ENCODE measurements at places on chromosomes 7 and 10. TPM values are rescaled to one million over a fixed set of nuclear protein-coding genes. Genes with fewer than 3 reads are reported as not detected.

DNA sequence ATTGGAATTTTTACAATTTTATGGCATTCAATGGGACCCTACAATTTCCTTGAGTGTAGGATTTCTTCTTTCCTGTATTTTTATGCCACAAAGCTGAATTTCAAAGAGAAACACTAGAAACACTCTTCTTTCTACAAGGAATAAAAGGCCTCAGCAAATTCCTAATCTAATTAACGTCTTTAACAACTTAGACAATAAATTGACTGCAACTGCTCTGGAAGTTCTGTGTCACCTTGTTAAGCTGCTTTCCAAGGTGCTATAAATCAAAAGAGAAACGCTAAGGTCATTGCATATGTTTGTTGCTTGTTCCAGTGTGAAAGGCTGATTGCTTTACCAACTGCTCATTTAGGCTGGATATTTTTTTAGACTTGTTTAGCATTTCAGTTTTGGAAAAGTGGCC is 182.2 kb downstream of the POLR1F start:
- no peak overlapping the region for H3K27ac ChIP-seq
- no peak for DNase-seq
- no peaks in the 10 kb centered on the region for H3K36me3 ChIP-seq
- H3K4me1 ChIP-seq: no peaks in the 10 kb centered on the region
- no peaks in the 10 kb centered on the region for H3K27me3 ChIP-seq

DNA sequence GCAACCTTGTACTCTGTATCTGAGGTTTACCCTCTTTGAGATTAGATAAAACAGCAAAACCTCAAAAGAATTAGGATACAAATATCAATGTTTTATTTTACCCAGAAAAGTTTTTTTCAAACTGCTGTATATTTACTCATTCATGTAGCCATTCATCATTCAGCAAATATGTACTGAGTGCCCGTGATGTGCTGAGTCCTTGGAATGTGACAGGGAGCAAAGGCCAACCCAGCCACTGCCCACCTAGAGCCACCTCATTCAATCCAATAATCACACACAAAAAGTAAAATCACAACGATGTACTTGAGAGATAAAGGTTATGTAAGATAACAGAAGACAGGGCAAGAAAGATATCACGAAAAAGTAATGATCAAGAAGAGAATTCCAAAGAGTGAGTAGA is 187.4 kb downstream of the CDCA7L start:
- no peak overlapping the region for H3K27ac ChIP-seq
- no peak for DNase-seq
- no peaks in the 10 kb centered on the region for H3K36me3 ChIP-seq
- H3K4me3 ChIP-seq: no peak overlapping the region
- H3K4me1 ChIP-seq: no peaks in the 10 kb centered on the region

DNA sequence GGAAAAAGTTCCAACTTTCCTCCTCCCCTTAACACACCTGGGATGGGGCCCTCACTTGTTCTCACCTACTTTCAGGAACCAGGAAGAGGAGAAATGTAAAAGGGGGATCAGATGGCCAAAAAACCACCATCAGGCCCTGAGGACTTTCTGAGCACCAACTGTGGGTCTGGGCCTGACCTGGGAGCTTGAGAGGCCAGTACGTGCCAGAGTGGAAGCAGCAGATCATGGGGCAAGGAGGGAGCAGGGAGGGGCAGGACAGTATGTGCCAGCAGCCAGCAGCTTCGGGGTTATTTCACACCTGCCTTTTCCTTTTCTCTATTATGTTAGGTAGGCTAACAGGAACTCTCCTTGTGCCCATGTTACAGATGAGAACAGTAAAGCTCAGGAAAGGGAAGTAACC is 118.8 kb upstream of the UNC5B start:
- H3K4me1 ChIP-seq: no peaks in the 10 kb centered on the region
- H3K36me3 ChIP-seq: no peaks in the 10 kb centered on the region
- no peak overlapping the region for H3K4me3 ChIP-seq
- H3K27me3 ChIP-seq: no peaks in the 10 kb centered on the region
- no peak overlapping the region for H3K27ac ChIP-seq

GRCh38 chr7:77433901-77434300 is 17.8 kb upstream of the GSAP start:
- H3K27me3 ChIP-seq: no peaks in the 10 kb centered on the region
- H3K4me1 ChIP-seq: no peaks in the 10 kb centered on the region
- no peak overlapping the region for H3K4me3 ChIP-seq
- DNase-seq: no peak

DNA sequence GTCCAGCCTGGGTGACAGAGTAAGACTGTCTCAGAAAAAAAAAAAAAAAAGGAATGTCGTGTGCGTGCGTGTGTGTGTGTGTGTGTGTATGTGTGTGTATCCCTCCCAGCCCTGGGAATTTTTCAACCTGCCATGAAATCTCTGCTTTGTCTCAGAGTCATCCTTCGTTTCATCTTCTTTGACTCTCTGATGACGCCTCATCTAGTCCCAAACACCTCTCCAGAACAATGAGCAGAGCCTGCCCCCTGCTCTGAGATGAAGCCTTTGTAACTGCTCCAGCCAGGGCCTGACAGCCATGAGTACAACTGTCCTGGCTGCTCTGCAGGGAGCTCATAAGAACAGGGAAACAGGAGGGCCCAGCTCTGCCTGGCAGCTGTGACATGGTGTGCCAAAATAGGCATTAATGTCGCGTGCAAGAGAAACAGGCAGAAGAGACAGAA is 149.5 kb downstream of the FAM107B start:
- H3K4me1 ChIP-seq: no peaks in the 10 kb centered on the region
- H3K27me3 ChIP-seq: no peaks in the 10 kb centered on the region
- no peaks in the 10 kb centered on the region for H3K36me3 ChIP-seq

- no peak for DNase-seq
- H3K4me1 ChIP-seq: no peaks in the 10 kb centered on the region
- H3K27ac ChIP-seq: no peak overlapping the region
- no peak overlapping the region for H3K4me3 ChIP-seq
These were observed 69.7 kb downstream of the MGAM2 start for GRCh38 chr7:142181211-142181610.

DNA sequence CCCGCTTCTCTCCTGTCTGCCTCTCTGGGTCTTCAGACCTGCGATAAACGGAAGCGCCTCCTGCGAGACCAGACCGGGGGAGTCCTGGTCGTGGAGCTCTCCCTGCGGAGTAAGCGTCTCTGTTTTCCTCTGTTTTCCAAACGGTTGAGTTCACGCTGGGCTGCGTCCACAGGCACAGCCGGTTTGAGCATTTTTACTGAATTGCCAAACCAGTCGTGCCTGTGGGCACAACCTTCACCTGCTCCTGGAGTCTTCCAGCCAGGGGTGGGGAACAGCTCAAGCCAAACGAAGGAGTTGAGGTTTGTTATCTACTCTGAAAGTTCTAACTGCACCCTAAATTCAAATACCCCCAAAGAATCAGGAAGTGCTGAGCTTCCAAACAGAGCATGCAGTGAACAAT is 16.3 kb downstream of the TECTB start:
- H3K4me3 ChIP-seq: no peak overlapping the region
- H3K27ac ChIP-seq: no peak overlapping the region
- no peak for DNase-seq
- H3K27me3 ChIP-seq: no peaks in the 10 kb centered on the region
- no peaks in the 10 kb centered on the region for H3K36me3 ChIP-seq

DNA sequence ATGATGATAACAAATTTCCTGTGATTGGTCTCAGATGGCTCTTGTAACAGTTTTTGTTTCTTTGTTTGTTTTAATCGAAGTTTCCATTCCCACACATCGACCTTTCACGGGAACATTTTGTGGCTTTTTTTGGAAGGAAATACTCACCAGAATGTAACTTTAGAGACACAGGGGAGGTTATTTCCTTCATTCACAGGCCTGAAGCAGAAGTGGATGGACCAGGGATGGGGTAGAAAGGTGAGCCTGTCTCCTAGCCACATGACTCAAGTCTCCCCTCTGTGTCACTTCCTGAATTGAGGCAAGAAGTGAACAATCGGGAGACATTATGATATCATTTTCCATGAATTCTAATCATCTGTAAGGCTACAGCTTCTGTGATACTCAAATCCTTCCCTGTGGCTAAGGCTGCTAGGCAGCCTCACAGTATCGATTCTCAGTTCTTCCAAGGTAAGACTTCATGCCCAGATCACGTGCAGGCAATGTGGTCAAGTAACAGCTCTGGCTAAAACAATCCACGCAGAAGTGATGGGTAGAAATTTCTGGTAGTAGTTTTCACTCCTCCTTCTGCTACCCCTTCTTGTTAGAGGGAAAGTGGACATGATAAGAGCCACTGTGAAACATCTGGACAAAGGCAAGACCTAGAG is 203.9 kb upstream of the NEBL start:
- DNase-seq: no peak
- no peak overlapping the region for H3K4me3 ChIP-seq
- no peaks in the 10 kb centered on the region for H3K36me3 ChIP-seq
- no peaks in the 10 kb centered on the region for H3K27me3 ChIP-seq
- H3K4me1 ChIP-seq: no peaks in the 10 kb centered on the region
- H3K27ac ChIP-seq: no peak overlapping the region

Gene TRIM50
- 1.1 TPM for total RNA-seq

All from Peyer's patch (tissue), 4 donors.